ENCODE measurements at places on chromosomes 4 and X.

GRCh38 chr4:8130346-8131066 is 28.1 kb downstream of the ABLIM2 start:
- DNase-seq: no peak

DNA sequence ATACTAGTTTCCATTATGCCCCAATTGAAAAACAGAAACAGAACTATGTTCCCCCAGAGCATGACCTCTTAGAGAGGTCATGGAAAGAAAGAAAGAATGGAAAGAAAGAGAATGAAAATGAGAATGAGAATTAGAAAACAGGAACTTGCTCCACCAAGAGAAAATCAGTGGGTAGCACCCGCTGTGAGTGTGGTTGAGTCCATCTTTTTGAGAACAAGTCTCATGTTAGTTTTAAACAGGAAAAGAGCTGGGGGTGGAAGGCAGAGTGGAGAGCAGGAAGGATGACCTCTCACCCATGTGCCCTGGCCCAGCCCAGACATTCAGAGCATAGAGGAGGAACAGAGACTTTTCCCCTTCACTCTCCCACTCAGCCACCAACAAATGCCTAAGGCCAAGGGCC is 4.9 kb downstream of the GSX2 start:
- no peak for DNase-seq

DNA sequence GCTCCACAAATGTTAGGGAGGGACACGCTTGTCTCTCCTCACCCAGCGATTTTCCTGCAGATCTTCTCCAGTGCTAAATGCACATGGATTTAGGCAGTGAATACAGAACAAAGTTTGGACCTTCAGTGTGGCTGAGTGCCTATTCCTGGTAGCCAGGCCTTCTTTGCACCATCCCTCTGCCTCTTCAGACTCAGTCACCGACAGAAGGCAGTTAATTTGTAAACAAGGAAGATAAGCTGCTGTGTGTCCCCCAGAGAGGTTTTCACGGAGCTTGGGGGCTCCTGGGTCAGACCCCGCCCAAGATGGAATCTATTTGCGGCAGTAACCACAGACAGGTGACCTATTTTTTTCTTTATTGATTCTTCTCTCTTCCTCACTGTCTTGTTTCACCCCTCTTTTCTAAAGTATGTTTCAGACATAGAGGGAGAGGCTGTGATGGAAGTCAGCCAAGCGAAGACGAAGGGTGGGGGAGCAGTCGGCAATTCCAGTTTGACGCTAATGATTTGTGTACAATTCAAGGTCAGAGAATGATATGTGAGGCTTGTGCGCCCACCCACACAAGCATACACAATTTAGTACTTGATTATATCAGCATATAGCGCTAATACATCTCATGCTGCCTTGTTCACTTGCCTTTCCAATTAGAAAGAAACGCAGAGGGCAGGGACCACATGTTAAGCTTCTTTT is 200.8 kb downstream of the MGST2 start:
- no peak for DNase-seq

DNA sequence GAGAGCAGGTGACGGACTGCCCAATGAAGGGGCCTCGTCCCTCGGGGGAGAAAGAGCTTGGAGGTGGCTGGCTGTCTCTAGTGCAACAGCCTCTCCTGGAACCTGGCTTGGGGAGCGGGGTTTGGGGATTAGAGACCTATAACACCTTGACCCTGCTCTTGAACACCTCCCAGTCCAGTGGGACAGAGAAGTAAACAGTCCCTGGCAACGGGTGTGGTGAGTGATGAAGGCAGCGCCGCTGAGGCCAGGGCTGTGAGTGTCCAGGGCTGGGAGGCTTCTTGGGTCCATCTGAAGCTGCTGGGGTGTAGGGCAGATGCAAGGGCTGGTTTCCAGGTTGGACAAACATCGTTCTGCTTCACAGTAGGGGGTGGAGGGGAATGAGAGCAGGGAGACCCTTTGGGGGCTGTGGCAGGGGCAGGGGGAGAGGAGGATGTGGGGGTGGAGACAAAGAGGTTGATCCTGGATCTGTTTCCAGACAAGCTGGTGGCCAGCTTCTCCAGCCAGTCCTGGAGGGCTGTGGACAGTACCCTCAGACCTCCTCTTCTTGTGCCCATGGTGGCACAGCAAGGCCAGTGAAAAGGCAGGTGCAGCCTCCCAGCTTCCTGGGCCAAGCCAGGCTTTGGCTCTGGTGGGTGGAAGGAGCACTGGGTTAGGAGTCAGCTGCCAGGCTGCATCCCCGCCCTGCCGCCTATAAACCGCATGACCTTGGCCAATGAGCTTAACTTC is 3.8 kb downstream of the NSG1 start:
- DNase-seq: no peak

DNA sequence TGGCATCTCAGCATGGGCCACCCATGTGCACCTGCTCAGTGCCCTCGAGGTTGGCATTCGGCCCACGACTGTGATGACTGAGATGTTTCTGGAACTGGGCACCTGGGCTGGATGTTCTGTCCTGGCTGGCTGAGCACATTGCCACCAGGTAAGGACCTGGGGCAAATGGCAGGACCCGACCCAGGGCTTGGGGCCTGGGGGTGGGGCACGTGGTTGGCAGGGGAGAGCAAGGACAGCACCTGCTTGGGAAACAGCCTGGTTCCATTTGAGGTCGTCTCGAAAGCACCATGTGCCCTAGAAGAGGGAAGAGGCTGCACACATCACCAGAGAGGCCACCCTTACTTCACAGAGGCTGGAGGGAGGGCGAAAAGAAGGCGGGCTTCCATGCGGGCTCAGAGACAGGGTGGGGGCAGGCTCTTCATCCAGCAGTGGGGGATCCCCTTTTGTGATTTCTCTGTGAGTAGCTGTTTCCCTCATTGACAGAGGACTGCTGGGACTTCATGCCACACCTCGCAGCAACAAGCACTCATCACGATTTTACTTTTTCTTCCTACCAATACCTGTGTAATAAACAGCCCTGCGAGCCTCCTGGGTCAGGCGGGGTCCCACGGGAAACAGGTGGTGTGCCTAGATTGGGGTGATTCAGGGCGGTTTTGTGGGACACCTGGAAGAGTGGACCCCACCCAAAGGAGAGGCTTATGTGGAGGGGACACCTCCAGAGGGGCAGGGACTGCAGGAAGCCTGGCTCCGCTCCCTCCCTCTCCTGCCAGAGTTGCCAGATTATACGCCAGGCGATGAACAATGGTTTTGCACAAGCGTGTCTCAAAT is 12.0 kb downstream of the TMEM187 start:
- DNase-seq: no peak

GRCh38 chr4:150211799-150212445 is 133.7 kb downstream of the DCLK2 start:
- no peak for DNase-seq

DNA sequence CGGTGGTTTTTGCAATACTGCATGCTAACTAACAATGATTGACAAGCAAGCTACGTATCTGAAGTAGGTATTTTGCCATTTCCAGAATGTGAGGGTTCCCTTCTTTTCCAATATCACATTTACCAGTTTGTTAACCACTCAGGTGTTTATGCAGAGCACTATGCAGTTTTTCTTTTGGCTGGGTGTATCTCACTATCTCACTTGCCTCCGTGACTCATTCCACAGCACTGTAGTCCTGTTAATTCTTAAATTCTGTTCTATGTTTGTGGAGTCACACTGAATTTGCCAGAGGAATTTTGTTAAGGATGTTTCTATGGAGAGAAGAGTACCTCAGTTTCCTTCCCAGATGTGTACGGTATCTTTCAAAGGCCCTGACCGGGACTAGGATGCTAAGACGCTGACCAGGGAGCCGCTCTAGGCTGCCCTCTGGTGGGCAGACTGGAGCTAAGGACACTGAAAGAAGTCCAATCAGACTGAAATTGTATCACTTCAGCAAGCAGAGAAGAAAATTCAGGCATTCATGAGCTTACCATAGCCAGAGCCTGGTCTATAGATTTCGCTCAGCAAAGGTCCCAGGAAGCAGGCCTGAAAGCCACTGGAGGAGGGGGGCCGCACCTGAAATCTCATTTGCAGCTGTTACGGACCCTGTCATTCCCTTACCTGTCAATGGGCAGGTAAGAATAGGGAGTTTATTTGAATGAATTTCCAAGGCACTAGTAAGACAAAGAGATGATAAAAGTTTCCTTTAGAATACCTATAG is 388.4 kb upstream of the SPOCK3 start:
- no peak for DNase-seq

GRCh38 chr4:78928835-78929234 is 10.4 kb downstream of the PAQR3 start:
- no peak for DNase-seq

- no peak for DNase-seq
Measured at GRCh38 chrX:17679261-17679660, 58.0 kb upstream of the SCML1 start.

DNA sequence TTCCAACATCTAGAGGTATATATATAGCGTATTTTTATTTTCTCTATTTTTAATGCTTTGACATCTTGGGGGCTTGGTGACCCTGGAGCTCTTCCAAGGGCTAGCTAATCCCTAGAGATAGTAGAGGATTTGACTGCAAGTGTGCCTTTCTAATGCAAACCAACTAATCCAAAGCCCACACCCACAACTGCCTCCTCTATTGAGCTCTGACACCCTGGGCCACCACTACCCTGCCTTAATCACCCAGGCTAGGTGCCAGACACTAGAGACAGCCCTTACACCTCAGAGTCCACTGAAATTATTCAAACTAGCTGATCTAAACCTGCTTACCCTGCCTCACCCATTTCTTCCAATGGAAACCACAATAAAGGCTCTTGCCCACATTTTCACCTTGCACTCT is 69.6 kb upstream of the ATXN3L start:
- no peak for DNase-seq

- no peak for DNase-seq
Measured at GRCh38 chr4:114272226-114272625, 292.8 kb upstream of the ARSJ start.

GRCh38 chr4:7379719-7380118 is 55.0 kb downstream of the PSAPL1 start:
- DNase-seq: no peak

DNA sequence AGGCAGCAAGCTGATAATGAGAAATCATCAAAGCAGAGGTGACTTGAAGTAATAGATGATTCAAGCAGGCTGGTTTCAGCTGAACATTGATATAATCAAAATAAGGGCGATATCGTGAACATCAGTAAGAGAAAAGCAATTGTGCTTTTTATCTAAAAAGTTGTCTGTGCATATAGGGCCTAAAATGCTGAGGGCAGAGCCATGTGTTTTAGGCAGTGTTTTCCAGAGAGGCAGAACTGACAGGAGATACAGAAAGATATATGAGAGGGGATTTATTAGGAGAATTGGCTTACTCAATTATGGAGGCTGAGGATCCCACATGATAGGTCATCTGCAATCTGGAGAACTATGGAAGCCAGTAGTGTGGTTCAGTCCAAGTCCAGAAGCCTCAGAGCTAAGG is 136.5 kb upstream of the NPY2R start:
- DNase-seq: no peak

- no peak for DNase-seq
Measured at GRCh38 chr4:150318527-150318926, 240.3 kb downstream of the DCLK2 start.

- no peak for DNase-seq
Measured at GRCh38 chr4:79184476-79184875, 141.4 kb downstream of the NAA11 start.

DNA sequence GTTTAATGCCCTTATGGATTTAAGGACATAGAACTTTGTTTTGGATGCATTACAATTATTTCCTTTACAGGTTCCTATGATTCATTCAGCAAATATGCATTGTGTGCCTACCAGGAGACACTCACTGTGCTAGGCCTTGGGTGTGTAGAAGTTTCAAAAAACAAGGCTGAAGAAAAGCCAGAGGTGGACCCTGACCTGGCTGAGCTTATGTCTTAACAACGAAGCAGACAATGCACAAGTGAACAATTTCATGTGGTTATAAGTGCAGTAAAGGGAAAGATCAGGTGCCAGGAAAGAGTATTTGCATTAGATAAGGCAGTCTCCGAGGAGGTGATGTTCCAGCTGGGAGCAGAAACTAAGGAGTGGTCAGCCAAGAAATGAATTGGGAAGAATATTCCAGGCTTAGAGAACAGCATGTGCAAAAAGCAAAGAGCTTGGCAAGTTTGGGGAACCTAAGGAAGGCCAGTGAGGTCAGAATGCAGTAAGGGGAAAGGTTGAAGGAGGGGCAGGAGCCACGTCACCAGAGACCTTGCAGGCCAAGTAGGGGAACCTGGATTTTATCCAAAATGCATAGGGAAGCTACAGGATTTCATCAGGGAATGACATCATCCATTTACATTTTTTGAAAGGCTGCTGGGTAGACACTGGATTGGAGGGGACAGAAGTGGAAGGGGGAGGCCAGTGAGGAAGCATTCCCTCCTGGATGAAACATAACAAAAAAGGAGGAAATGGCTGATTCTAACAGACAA is 193.6 kb downstream of the SOWAHB start:
- DNase-seq: no peak

DNA sequence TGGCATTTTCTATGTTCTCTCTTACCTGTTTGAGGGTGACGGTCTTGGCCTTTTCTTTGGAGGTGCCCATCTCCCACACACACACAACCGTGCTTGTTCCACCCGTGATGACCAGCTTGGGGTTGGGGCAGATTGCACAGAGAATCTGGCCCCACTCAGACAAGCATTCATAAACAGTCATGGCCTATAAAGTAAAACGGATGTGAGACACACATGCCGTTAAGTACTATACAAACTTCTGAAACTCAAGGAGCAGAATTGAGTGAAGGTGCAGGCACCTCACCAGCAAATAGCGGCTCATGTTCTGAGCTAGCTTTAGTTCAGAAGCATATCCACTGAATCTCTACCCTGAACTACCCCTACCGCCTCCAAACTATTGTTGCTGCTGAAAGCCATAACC is 107.6 kb downstream of the CDS1 start:
- no peak for DNase-seq

GRCh38 chr4:147853706-147854105 is 121.8 kb downstream of the ARHGAP10 start:
- DNase-seq: no peak

GRCh38 chrX:134570509-134570846 is 87.8 kb downstream of the PLAC1 start:
- DNase-seq: no peak

DNA sequence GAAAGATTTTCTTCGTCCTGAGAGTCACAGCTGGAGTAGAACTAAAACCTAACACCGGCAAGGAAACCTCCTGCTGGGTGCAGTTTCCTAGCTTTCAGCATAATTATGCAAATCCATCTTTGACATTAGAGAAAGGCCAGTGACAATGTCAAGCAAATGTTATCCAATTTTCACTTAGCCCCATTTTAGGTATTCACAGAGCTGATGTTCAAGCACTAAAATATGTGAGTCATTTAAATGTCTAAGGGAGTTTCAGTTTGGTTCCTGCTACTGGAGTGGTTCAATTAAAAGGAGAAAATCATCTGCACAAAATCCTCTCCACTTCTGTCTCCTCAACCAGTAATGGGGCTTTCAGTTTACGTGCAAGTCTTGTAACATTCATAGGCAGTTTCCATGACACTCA is 37.1 kb upstream of the AMOT start:
- no peak for DNase-seq

- no peak for DNase-seq
Measured at GRCh38 chrX:19824603-19825002, 62.8 kb downstream of the SH3KBP1 start.

DNA sequence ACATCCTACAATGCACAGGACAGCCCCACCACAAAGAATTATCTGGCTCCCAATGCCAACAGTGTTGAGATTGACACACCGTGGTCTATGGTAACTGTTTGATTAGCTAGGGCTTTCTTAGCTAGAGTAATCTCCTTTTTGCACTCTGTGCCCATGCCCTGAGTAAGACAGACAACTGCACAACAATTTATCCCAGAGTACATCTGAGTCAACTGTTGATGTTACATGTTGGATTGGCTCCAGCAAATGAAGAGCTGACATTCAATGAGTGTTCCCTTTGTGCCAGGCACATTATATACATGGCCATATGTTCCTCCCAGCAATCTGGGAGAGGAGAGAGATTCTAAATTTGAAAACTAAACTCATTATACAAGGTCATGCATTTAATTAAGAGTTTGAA is 3.9 kb upstream of the FAM9C start:
- DNase-seq: no peak

Data from stimulated activated CD4-positive, alpha-beta T cell treated with anti-CD3 and anti-CD28 coated beads, TNF-alpha, amount 100 ng/mL, for 4 hours (primary cell).